ENCODE measurements at places on chromosomes 7 and 10.

DNA sequence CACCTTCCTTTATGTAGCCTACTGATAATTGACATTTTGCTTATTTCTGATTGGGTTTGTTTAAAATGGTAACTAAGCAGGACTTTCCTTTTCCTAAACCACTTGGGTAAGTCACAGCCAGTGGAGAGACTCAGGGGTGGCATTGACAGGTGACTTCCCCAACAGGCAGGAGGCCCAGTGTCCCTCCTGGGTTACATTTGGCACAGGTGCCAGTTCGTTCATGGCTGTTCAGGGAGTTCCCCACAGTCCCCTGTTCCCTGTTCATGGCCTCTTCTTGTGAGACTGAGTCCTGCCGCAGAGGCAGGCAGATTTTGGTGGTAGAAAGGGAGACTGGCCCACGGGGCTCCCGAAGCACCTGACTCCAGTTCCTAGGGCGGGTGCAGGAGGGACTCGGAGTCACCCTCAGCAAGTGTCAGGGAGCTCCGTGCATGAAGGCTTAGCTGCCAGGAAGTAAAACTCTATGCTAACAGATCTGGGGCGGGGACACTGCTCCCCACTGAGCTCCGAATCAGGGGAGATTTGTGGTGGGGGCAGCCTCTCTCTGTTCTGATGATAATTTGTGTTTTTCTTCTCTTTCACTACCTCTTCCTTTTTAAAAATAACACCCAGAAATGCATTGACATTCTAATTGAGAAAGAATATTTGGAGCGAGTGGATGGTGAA lies 84.1 kb downstream of the EZH2 start:
- DNase-seq, result no peak

- peak; percentile 86 for DNase-seq
Measured at GRCh38 chr7:19560111-19560883, 148.5 kb downstream of the POLR1F start.

DNA sequence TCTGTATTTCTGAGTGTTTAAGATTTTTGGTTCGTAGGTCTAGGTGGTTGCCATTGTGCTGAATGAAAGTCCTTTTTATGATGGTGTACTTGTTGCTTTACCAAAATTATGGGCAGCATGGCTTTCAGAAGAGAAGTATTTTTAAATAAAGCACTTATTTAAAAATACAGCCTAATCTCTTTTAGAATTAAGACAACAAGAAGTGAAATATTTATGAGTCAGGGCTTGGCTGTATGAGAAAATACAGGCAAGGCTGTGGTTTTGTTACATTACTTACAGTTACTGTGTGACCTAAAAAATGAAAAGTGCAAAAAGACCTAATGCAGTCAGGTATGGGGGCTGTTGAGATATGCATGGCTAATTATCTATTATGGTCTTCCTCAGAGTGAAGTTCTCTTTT lies 185.2 kb upstream of the PPP1R3A start:
- DNase-seq, result no peak

GRCh38 chr10:13110908-13111307 lies 10.9 kb downstream of the OPTN start:
- DNase-seq, result no peak

DNA sequence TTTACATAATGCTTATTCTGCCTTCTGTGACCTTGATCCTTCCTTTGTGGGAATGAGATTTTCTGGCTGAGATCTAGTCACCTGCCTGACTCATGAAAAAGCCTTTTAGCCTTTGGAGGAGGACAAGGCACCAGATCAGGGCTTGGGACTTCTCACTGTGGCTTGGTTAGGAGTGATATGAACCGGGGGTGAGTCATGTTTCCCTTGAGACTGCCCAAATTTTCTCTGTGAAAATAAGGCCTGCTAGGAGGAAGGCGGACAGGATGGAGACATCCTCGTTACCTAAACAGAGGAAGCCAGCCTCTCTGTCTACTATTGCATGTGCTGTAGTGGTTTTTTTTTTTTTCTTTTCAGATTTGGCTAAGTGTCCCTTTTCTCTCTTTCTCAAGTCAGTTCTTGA lies 57.8 kb downstream of the EVX1 start:
- DNase-seq, result no peak

GRCh38 chr10:101358706-101359300 lies 4.8 kb downstream of the BTRC start:
- DNase-seq, result no peak

GRCh38 chr10:62689712-62690111 lies 114.8 kb upstream of the ADO start:
- DNase-seq, result no peak

- no peak for DNase-seq
Measured at GRCh38 chr10:113108194-113108835, 158.3 kb downstream of the TCF7L2 start.

DNA sequence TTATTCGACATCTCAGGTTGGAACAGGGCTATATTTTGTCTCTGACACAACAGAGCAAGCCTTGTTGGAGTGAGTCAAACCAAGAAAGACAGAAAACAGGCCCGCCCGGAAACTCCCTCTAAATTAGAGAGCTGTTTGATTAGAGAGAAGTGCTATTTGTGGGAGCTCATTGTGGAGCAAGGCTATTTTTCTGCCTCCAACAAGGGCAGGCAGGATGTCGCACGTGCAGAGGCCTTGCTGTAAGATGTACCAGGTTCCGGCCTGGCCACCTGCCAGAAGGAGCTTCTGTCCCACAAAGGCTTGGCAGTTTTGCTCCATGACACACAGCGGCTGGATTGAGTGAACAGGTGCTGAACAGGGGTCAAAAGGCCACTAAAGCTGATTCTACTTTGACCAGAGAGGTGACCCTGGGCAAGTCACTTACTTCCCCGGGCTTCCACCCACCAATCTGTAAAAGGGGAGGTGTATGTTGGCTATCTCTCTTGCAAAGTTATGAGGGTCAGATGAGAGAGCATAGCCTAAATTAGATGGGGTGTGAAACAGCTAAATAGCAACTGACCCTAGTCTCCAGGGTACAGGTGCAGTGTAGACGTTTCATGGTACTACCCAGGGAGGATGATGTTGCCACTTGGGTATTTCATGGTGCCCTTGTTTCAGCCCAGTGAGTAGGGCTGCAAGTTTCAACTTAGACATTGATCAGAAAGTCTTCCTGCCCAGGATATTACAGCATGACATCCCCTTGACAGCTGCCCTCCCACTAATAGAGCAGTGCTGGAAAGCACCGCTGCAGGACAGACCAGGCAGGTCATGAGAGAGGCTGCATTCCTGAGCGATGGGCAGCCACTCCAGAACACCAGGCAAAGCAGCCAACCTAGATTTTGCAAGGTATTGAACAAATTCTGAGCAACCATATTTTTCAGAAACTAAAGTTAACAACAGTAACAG lies 62.0 kb downstream of the VSTM4 start:
- no peak for DNase-seq

- no peak for DNase-seq
Measured at GRCh38 chr10:126109893-126110292, 213.5 kb downstream of the FANK1 start.
